ENCODE measurements at places on chromosomes 5 and 9.
A peak's percentile ranks its signal among the peaks of the same experiment; 100 is the strongest.

DNA sequence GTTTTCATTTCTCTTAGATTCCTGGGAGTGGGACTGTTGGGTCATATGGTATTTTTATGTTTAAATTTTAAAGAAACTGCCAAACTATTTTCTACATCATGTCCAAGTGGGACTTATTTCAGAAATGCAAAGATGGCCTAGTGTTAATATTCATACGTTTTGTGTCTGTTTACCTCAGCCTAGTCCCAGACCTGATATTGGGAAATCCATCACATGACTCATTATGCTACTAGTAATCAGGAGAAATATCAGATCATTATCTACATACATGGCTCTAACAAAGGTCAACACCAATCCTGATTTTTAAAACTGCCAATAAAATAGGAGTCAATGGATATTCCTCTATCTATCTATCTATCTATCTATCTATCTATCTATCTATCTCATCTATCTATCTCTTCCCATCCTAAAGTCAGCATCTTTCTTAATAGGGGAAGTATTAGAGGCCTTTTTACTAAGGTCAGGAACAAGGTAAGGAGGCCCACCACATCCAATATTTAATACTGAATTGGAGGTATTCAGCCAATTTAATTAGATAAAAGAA, 4.7 kb downstream of the RASGEF1C start:
- H3K27me3 ChIP-seq = peaks cover 22% of the 10 kb centered on the region
- H3K4me3 ChIP-seq = no peak overlapping the region
- no peaks in the 10 kb centered on the region for H3K36me3 ChIP-seq
- no peak for DNase-seq
- no peak overlapping the region for H3K27ac ChIP-seq

DNA sequence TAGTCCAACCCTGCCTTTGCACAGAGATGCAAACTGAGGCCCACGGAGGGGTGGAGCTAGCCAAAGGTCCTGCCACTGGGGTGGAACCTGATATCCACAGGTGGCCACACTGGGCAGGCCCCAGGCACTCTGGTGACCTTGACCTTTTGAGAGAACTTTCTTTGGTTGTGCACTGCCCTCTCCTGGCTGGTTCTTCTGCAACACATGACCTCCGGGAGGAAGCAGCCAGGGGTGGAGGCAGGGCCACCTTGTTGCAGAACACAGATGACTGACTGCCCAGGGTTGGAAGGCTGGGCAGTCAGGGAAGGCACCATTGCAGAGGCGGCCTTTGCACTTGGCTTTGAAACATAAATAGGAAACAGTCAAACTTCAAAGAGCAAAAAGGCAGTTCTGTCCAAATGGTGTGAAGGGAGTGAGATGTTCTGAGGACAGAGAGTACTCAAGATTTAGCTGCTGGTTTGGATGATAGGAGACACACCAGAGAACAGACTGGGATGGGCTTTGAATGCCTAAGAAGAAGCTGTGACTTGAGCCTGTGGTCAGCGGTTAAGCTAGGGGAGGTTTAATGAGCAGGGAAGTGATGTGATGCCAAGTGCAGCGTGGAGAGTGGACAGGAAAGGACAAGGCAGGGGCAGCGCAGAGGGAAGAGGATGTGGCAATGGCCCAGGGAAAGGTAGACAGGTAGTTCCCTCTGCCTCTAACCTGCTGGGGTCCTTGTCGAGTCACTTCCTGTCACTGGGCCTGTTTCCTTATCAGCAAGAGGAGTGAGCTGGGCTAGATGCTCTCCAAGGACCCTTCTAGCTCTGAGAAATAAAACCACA, 6.8 kb upstream of the TCOF1 start:
- H3K36me3 ChIP-seq = no peaks in the 10 kb centered on the region
- H3K4me1 ChIP-seq = peaks cover 21% of the 10 kb centered on the region
- no peak overlapping the region for H3K4me3 ChIP-seq
- H3K27me3 ChIP-seq = peaks cover 5% of the 10 kb centered on the region
- peak; percentile 63 for DNase-seq

DNA sequence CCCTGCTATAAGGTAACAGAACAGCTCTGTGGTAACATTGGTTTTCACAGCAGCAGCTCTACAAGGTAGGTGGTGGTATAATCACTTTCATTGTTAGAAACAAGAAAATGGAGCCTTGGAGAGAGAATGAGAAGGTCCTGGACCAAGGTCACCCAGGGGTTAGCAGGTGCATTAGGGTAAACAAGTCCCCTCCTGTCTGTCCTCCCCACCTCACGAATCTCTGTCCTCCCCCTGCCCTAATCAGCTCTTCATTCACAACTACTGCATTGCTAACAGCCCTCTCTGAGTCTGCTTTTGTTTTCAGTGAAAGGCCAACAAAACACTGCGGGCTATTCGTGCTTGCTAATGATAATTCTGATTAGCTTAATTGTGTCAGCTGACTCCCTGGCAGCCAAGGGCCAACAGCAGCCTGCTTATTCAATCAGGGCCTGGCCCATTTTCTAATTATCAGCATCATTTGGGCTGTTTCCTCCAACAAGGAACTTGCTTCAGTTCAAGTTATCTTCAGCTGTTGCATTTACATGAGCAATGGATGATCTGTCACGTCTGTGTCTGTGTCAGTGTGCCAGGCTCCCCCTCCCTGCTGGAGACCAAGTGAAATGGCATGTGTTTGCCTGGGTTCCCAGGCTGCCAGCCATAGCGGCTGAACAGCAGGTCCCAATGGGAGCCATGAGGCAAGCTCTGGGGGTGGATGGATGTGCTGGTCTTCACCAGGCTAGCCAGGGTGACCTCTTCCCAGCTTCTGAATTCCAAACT, 56.7 kb upstream of the EQTN start:
- no peaks in the 10 kb centered on the region for H3K27me3 ChIP-seq
- H3K4me1 ChIP-seq = peaks cover 41% of the 10 kb centered on the region
- peak; percentile 15 for DNase-seq

GRCh38 chr5:55927861-55928655, 66.7 kb downstream of the IL6ST start:
- H3K36me3 ChIP-seq = no peaks in the 10 kb centered on the region
- no peaks in the 10 kb centered on the region for H3K27me3 ChIP-seq
- no peak overlapping the region for H3K27ac ChIP-seq
- DNase-seq = no peak
- peaks cover 10% of the 10 kb centered on the region for H3K4me1 ChIP-seq

DNA sequence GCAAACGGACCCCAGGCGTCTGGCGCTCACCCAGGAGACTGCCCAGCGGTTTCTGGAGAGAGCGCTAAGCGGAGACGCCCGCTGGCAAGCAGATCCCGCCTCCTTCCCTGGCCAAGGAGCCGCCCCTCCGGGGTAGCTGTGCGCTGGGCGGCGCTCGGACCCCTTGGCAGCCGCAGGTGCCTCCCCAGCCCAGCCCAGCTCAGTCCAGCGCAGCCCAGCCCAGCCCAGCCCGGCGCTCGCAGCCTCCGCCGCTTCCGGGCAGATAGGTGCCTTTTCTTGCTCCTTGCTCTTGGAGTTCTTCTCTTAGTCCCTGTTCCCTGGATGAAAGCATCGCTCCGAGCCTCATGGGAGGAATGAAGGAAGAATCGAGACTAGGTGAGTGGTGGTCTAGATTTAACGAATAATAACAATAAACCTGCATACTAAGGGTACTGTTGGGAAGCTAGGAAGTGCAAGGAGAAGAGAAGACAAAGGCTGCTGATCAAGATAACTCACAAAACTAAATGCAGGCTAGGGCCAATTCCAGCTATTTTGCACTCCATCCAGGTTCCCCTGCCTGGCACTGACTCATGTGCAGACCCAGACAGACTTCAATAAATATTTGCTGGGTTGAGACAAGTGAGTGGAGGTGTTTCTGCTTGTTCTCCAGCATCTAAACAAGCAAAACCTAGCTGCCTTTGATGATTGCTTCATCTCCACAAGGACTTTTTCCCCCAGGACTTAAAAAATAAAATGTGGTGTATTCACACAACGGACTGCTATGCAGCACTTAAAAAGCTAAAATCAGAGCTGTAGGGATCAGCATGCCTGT, at the start of gene STK32A:
TSS of gene STK32A (plus strand) at position 202 of the 811 bp plus-strand sequence. CDS start 4,609 bp downstream, outside the sequence.
- H3K4me1 ChIP-seq = peaks cover 2% of the 10 kb centered on the region
- no peak within 1 kb of the TSS for H3K27ac ChIP-seq
- no peaks in the 10 kb centered on the region for H3K36me3 ChIP-seq
- H3K4me3 ChIP-seq = no peak within 1 kb of the TSS
- H3K27me3 ChIP-seq = peaks cover 22% of the 10 kb centered on the region

- no peak for DNase-seq
- H3K4me1 ChIP-seq = no peaks in the 10 kb centered on the region
- H3K27ac ChIP-seq = no peak overlapping the region
- no peaks in the 10 kb centered on the region for H3K27me3 ChIP-seq
- no peaks in the 10 kb centered on the region for H3K36me3 ChIP-seq
- no peak overlapping the region for H3K4me3 ChIP-seq
Measured at GRCh38 chr5:5826911-5827310, 404.4 kb downstream of the ICE1 start.

DNA sequence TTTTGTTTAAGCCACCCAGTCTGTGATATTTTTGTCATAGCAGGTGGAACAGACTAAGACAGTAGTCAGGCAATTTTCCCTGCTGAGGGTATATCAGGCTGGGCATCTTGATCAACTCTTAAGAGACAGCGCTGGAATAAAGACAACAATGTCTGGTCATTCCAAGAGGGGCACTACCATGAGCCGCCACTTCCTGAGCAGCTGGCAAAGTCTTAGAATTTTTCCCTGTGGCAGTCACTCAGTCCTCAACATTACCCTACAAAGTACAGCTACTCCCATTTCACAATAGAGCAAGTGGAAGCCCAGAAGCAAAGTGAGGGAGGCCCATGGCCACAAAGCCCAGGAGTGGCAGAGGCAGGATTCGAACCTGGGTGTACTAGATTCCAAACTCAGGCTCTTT, 74.8 kb downstream of the SH3PXD2B start:
- H3K27ac ChIP-seq = no peak overlapping the region
- no peak overlapping the region for H3K4me3 ChIP-seq
- peaks cover 2% of the 10 kb centered on the region for H3K27me3 ChIP-seq
- H3K36me3 ChIP-seq = no peaks in the 10 kb centered on the region
- DNase-seq = no peak

All from activated CD4-positive, alpha-beta T cell treated with anti-CD3 and anti-CD28 coated beads, Interleukin-2, amount 10 ng/mL, durations not matched to agents 7 days and 5 days (primary cell).